ENCODE measurements at places on chromosomes 3 and 15.

GRCh38 chr3:71430941-71431552, 152.5 kb downstream of the FOXP1 start:
- DNase-seq = no peak

- no peak for DNase-seq
These were observed 39.3 kb downstream of the PDHB start for GRCh38 chr3:58394339-58394738.

GRCh38 chr15:79075256-79075655, 15.3 kb downstream of the RASGRF1 start:
- no peak for DNase-seq

DNA sequence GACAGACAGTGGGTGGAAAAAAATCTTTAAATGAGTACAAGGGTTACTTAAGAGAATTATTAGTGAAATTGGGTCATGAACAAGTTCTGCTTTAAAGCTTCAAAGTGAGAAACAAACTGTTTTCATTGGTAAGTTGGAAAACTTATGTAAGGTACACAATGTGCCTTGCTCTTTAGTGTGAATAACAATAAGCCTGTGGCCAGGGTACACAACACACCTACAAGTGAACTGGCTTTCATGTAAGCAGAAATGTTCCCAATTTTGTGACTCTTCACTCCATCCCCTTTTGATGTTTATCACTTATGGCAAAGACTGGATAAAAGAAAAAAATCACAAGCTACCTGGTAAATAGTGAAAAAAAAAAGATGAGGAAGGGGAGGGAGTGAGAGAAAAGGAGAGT, 253.7 kb downstream of the ZBTB20 start:
- DNase-seq = no peak

- DNase-seq = no peak
These were observed 335.0 kb downstream of the VPS13C start for GRCh38 chr15:61725251-61725650.

DNA sequence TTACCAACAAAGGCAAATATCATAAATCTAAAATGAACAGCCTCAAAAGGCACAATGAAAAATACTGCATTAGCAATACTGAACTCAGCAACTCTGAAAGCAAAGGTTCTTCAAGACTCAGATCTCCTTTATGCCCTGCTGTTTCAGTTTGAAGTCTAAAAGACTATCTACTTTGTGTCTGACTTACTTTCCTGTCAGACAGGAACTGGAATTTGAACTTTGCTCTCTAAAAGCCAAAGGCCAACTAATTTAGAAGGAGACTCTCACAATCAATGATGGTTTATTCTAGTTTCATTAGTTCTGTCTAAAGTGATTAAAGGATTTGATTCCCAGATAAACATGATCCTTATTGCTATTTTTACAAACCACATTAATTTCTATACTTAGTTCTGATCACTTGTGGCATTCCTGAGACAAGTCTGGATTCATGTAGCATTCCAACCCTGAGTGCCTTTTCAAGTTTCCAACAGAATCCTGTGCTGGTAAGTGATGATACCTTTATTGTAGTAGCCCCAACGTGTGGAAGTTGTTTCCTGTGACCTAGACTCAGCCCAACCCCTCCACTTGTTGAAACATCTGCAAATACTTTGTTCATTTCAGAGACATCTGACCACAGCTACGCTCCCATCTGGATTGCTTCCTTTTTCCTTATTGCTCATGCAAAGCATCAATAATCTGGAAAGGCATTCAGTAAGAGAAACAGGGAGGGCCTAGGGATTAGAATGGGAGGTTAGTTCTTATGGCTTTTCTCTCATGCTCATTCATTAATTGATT, 14.9 kb upstream of the LEKR1 start:
- no peak for DNase-seq

DNA sequence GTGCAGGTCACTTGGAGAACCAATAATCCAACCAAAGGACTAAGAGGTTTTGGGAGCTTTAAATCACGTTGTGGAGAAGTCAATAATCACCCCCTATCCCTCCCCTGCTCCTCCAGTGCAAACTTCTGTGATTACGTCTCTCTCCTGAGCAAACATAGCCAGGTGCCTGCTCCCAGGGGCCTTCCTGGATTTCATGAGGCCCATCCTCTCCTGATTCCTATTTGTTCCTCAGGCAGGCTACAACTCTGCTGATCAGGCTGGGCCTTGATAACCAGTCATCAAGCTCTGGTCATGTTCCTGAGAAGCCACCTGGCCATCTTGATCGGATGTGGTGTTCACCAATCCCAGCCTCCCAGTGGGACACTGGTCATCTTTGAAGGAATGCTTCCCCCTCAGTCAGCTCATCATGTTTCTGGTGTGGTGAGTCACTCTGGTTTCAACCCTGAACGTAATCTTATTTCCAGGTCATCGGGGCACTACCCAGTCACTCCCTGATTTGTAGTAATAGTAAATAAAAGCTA, 2.9 kb upstream of the ZNF710 start:
- no peak for DNase-seq

DNA sequence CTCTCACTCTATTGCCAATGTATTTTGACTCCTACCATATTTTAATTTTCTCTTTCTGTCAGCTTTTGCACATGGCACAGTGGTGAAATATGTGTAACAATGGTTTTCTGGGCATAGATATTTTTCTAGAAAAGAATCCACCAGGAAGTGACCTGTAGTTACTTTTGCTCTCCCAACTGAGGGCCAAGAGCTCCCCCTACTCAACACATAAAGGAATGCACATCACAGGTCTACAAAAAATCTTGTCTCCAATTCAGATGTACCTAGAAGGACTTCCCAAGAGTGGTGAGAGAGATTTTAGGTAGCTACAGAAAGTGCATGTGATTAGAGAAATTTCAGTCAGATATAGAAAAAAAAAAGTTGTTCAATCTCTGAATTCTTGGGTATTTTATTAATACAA, 15.6 kb downstream of the CPA3 start:
- DNase-seq = no peak

DNA sequence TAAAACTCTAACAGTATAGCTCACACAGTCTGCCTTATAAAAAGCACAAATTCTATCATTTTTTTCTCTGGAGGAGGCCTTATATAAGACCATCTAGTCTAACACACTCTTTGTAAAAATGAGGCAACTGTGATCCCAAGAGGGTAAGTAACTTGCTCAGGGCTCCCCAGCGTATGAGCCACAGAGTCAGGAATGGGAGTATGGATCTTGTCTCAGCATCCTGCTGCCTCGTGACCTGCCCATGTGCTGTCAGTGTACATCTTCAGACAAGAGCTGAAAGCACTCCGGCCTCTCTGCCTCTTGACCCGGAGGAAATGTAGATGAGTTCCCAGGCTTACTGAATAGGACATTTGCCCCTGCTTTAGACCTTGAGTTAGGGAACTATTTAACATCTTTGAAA, 28.4 kb upstream of the MEF2A start:
- no peak for DNase-seq

DNA sequence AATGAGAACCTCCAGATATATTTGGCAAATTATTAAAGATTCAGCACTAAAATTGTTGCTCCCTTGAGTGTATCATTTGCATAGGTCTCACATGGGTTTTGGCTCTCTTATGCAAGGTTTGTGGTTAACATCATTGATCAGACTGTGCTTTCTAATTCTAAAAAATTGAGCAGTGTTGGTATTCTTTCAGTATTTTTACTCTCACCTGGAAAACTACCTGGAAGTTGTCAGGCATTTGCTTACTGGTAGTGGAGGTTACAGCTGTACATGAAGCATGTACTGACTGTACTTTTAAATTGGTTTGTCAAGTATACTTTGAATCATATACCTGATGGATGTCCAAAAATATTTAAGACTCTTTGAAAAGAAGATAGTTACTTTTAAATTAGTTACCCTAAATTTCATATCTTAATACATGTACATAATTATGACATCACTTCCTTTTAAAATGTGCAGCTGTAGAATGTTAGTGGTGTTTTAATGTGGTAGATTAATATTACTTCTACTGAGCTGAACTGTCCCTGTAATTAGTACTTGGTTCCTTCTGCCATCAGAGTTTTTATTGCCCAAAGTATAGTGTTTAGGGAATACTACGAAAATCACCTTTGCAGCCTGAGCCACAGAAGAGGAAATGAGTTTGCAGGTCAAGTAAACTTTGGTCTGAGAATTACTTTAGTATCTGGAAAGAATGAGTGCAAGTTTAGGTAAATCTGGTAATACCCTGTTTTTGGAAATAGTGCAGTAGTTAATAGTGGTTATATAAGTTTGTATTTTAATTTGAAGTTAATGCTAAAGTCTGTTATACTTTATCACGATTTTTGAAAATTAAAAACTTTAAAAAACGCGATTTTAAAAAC, 2.8 kb downstream of the CHD2 start:
- no peak for DNase-seq

DNA sequence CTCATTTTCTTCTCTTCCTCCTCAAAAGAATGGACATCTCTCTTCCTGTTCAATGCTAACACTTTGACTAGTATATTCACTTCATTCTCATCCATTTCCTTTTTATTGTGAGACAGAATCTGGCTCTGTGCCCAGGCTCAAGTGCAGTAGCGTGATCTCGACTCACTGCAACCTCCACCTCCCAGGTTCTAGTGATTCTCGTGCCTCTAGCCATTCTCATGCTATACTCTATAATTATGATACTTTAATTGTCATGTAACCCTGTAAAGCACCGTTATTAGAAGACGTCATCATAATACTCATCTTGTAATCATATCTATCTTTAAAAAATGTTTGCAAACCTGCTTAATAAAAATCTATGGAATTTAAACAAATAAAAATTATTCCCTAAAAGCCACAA, 107.0 kb downstream of the SHOX2 start:
- no peak for DNase-seq

- DNase-seq = no peak
These were observed 21.3 kb downstream of the VGLL3 start for GRCh38 chr3:86969500-86970189.

GRCh38 chr3:123367467-123368154, 81.3 kb downstream of the ADCY5 start:
- no peak for DNase-seq

GRCh38 chr3:58055314-58055713, 47.1 kb downstream of the FLNB start:
- no peak for DNase-seq

DNA sequence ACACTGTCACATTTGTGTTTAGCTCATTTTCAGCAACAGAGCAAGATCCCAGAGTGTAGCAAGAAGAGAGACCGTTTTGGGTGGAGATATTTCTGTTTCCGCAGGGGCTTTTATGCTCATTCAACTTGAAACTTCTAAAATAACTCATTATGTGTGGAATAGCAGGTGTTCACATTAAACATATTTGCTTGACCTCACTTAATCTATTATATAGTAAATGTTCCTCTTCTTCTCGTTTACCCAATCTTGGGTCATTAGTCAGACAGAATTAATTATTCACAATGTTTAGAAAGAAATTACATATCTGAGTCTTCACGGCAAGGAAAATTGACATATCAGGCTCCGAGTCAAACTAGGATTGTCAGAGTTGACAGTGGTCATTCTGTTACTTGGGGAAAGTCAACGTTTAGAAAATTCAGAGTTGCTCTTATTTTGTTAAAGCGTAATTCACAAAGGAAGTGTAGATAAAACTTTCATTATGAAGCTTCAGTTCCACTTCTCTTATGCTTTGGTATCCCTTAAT, 222.9 kb downstream of the TPRG1 start:
- no peak for DNase-seq

DNA sequence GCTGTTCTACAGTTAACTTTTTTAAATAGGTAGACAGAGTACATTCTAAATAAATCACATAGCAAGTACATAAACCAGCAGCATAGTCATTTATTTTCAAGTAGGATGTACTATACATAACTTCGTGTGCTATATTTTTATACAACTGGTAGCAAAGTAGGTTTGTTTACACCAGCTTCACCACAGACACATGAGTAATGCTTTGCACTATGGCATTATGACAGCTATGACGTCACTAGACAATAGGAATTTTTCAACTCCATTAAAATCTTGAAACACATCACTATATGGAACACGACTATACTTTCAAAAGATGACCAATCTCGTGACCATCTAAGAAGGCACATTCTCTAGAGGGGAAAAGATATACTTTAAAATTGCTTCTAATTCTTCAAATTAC, 3.5 kb downstream of the TEX55 start:
- no peak for DNase-seq

- no peak for DNase-seq
These were observed 54.9 kb downstream of the ANP32A start for GRCh38 chr15:68765602-68766368.

- DNase-seq = no peak
These were observed 86.9 kb downstream of the KLF15 start for GRCh38 chr3:126270145-126270811.

DNA sequence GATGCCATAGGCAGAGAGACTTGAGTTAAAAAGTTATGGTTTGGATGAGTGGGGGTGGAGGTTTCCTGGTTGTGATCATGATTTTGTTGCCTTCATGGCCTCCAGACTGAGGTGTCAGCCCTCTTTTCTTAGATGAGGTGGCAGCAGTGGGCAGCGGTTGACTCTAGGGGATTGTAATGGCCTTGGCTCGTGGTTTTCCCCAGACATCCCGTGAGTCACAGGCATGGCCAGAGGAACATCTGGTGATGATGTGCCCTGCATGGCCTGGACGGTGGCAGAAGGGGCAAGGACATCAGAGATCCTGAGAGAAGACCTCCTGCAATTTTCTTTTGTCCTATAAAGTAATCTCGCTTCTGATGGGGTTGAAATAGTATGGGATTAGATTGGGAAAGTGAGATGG, 12.4 kb downstream of the RETNLB start:
- DNase-seq = no peak

DNA sequence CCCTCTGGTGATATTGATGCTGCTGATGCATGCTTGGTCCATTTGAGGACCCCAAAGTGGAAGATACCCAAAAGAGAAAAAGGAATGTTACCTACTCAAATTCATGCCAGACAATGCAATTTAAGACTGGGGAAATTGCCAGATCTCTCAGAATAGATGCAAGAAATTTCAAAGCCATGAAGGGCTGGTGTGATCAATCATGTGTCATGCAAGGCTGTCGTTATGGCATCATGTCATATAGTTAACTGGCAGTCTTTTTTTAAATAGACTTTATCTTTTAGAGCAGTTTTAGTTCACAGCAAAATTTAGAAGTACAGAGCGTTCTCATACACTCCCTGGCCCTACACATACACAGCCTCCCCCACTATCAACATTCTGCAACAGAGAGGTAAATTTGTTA, 53.1 kb upstream of the ABHD2 start:
- DNase-seq = no peak

DNA sequence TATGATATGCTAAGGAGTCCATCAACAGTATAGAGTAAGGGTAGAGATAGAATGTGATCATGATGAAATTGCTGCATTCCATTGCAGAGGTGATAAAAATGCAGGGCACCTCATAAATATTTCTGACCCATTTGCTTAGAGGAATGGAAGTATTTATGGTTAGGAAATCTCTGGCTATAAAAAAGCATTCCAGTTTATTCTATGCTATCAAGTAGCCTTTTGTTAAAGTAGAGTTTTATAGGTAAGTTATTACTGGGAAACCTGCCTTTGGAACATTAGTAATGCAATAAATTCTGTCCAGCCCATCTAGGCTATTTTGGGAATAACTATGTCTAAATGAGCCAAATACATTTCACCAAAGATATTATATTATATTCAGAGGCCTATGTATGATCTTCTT, 19.8 kb upstream of the STRIT1 start:
- no peak for DNase-seq
